Astrocyte of the spinal cord (primary cell): ENCODE measurements at places on chromosomes 13 and 19.

DNA sequence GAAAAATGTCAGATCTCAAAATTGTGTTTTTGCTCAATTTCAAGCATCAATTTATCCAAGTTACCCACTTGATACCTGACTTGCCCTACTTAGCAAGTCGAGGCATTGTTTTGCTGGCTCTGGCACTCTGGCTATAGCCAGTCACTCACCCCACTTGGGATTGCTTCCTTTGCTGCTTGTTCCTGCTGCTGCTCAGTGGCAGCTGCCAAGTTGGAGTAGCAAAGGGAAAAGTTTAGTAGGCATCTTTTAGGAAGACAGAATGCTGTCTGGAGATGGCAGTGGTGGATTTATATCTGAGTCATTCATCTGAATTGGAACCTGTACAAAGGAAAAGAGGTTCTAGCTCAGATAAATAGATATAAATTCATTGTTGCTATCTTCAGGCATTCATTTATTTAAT, 41.2 kb downstream of the PCCA start:
- DNase-seq: peak; percentile 17

GRCh38 chr13:65999411-65999810, 1230.7 kb downstream of the PCDH9 start:
- DNase-seq: no peak

DNA sequence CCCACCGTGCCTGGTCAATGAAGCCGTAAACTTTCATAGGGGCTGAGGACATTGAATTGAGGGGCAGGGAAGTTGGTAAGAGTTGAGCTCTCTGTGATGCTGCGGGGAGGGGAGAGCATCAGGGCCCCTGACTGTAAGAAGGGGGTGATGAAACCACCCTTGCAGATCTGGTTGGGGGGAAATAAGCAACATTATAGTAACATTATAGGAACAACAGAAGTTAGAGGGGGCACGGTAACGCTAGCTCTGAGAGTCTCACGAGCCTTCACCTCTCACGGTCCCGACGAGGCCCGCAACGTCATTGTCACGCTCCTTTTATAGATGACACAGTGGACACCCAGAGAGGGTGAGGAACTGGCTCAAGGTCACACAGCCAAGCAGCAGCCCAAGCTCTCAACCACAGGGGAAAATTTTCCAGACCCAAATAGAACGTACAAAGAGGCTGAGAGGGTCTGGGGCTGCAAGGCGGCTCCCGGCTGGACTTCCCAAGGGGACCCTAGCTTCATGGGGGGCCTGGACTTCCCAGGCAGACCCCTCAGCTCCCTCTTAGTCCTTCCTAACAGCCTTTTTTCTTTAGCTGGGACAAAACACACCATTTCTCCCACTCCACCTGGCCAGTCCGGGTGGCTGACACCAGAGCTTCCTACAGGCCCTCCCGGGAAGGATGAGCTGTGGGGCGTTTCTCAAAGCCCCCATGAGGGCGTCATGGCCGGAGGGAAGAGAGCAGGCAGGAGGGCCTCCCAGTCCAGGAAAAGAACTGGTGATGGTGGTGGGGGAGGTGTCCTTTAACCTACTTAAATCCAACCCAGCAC, 4.1 kb downstream of the TLE5 start:
- DNase-seq: no peak

GRCh38 chr13:75635828-75636435, at the start of gene LMO7:
LMO7 (plus strand) TSS chr13:75636330; CDS start chr13:75636658, 328 bp downstream.
- peak; percentile 73 for DNase-seq

GRCh38 chr13:111398715-111399299, 78.4 kb downstream of the TEX29 start:
- DNase-seq: no peak

DNA sequence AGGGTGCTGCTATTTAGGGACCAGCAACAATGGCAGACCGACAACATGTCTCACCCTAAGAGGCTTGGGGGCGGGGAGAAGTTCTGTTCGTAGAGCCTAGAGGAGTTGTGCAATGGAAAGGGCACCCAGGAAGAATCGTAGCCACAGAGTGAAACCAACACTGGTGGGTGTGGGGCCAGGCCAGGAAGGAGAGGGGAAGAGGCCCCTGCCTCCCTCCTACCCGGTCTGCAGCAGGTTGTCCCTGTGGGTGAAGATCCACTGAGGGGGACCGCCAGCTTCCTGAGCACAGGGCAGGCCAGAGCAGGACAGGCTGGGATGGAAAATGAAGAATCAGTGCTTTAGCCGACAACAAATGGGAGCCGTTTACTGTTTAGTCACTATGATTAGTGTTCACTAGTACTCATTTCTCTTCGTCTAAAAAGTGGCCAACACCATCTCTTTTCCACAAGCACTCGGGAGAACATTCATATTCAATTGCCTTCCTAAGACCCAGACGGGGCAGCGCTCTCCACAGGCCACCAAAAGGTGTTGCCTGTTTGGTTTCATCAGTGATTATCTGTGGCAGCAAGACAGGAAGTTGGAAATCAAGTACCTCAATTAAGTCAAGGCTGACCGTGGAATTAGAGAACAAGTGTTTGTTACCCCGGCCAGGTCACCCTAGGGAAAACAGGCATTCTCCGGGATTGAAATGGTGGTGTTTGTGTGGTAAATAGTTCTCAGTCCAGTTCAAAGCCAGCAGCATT, 1.1 kb upstream of the ATP11A start:
- DNase-seq: peak; percentile 2

DNA sequence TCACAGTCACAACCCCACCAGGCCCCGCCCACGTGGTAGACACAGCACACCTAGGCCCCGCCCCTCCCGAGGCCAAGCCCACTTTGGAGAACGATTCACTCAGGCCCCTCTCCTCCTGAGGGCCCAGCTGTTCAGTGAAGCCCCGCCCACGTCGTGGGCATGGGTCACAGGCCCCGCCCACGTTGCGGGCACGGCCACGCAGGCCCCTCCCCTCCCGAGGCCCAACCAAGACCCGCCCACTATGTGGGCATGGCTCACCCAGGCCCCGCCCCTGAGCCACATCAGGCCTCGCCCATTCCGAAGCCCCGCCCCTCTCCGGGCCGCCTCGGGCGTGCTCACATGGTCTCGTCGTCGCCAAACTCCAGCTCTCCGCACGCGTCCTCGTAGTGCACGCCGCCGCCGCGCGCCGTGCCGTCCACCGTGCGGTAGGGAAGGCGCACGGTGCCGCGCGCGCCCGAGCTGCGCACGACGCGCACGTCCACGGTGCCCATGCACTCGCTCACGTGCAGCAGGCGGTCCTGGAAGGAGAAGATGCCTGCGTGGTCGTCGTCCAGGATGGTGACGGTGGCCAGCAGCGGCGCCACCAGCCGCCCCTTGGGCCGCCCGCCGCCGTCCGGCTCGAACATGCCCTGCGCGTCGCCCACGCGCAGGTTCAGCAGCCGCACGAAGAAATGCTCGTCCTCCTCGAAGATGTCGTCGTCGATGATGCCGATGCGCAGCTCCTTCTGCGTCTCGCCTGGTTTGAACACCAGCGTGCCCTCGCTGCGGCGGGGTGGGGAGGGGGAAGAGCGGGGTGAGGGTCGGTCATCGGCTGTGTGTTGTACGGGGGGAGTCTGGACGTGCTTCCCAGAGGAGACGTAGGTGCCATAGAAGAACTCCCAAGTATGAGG, 24.0 kb downstream of the SLC8A2 start:
- DNase-seq: peak; percentile 15

GRCh38 chr13:50527188-50527587, 316.3 kb downstream of the DLEU7 start:
- DNase-seq: no peak

DNA sequence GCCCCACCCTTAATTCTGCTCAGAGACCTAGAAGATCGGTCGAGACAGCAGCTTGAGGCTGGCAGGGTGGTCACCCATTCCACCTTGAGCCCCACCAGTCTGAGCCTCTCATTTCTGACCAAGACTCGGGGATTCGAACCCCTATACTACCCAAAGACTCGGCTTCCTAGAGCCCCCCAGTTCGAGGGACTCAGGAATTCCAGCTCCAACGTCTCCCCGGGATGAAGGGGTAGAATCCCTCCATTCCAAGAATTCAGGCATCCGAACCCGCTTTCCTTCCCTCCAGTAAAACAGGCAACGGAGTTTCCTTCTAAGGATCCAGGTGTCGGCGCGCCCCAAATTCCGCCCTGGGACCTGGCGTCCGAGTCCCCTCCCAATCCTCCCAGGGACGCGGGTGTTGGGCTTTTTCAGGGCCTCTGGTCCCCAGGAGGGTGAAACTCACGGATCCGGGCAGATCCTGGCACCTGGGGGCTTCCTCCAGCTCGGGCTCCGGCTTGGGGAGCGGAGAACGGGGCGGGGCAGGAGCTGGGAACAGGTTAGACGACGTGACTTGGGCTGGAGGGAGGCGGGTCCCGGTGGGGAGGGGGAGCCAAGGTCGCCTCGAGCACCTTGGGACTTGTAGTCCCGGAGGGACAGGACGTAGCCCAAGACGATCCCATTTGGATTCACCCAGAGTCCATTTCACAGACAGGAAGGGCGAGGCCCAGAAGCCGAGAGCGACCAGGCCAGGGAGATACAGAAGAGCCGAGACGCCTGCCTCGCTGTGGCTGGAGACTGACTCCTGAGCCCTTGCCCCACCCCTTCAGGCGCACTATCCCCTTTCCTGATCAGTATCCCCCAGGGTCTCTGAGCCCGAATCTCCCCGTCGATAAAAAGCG, at the start of gene PPP1R13L:
PPP1R13L (minus strand) TSS at position 513 of the 878 bp plus-strand sequence. CDS start 6,751 bp downstream, outside the sequence.
- DNase-seq: peak; percentile 87

DNA sequence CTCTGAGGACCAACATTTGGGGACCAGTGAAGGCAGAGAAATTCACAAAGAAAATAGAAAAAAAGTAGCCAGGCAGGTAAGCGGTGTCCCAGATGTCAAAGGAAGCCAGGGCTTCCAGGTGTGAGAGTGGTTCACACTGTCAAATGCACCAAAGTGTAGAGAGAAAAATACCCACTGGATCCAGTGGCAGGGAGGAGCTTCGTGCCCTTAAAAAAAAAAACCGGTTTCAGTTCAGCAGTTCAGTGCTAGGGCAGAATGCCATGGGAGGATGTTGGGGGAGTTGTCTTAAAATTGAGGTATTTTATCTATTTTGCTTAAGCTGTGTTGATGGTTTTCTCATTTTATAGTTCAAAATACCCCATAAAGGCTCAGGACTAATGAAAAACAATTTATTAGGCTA, 47.8 kb upstream of the C1QTNF9 start:
- DNase-seq: no peak

DNA sequence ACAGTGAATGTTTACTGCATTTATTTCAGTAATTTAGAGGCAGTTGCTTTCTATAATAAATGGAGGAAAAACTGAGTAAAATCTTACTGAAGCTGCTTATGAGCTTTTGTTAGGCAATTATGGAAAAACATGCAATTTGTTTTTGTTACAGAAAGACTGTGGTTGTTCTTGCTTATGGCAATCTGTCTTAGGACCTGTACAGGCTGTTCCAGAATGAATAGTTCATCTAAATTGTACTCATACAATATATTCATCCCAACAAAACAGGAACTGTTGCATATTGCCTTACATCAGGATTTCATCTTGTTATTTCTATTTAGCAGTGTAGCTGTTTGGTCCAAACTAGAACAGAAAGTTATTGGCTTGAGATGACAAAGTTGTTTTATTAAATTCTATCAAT, 199.2 kb downstream of the NALCN start:
- no peak for DNase-seq

DNA sequence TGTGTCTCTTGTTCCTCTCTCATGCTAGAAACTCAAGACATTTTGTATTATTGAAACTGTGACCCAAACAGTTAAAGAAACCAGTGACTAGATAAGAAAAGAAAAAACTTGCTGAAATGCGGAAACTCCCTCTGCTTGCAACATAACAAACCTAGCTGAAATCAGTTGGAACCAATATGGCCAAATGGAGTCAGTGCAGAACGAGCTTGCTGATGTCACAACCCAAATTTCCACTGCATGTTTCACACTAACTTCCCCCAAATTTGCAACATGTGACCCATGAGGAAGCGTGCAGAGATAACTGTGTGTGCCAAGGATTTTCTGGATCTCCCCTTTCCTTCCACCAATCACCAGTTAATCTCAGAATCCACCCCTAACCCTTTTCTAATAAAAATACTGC, 208.0 kb downstream of the DLEU7 start:
- DNase-seq: no peak

GRCh38 chr13:32126278-32126677, 94.7 kb downstream of the FRY start:
- no peak for DNase-seq

DNA sequence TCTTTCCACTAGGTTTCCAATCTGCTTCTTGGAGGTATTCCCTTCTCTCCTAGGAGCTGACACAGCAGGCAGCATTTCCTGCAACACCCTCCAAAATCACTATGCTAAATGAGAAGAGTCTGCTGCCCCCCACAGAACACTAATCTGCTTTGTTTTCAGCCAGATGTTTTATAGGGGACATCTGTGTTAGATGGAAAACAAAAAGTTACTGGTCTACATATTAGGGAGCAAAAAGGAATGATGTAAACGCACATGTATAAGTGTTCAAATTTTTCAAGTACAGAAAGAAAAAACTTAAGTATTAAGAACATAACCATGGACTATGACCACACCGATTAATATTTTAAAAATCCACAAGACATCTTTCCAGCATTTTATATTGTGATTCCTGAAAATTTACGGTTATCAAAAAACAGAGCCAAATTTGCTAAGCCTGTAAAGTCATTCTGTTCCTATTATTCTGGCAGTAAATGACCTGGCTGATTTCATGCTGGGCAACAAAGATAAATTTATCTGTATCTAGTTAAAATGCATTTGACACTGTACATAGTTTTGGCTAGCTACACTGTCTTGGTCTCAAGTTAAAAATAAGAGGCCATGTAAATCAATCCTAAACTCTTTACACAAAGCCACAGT, 63.3 kb downstream of the DCLK1 start:
- DNase-seq: peak; percentile 4

DNA sequence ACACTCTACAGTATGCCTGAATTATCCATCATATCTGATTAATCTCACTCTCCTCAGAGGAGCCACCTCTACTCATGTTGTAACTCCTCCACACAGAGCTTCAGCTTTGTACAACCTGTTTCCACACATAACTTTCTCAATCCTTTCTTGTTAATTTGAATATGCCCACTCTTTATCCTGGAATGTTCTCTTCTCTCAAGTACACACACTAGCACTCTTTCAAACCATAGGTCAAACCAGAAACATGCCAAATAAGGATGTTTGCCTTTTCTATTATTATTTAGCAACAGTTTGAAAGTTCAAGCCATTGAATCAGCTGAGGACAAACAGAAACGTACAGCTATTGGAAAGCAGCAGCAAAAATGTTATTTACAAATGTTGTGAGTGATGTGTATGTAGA, 110.3 kb downstream of the MIPEP start:
- peak; percentile 62 for DNase-seq

GRCh38 chr13:40488869-40489391, 177.5 kb downstream of the FOXO1 start:
- no peak for DNase-seq

DNA sequence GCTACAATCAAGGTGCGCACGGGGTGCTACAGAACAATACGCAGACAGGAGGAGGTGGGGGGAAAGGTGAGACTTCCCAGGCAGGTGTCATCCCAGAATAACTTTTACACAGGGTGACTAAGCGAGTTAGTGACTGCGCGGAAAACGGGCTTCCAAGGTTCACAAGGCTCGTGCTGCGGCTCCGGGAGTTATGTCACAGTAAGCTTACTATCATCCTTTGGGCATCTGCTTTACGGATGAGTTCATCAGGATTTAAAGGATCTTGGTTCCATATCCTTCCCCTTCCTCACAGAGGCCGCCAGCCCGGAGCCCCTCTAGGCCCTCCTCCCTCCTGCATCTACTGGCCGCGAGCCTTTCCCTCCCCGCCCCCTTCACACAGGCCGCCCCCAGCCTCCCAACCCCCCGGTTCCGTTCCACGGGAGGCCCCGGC, 474 bp upstream of the IFT88 start:
- no peak for DNase-seq

GRCh38 chr13:25980255-25980654, 71.6 kb downstream of the SHISA2 start:
- no peak for DNase-seq

GRCh38 chr13:114152285-114152645, 19.8 kb upstream of the RASA3 start:
- DNase-seq: no peak
